ENCODE measurements at places on chromosomes 1 and 21.

DNA sequence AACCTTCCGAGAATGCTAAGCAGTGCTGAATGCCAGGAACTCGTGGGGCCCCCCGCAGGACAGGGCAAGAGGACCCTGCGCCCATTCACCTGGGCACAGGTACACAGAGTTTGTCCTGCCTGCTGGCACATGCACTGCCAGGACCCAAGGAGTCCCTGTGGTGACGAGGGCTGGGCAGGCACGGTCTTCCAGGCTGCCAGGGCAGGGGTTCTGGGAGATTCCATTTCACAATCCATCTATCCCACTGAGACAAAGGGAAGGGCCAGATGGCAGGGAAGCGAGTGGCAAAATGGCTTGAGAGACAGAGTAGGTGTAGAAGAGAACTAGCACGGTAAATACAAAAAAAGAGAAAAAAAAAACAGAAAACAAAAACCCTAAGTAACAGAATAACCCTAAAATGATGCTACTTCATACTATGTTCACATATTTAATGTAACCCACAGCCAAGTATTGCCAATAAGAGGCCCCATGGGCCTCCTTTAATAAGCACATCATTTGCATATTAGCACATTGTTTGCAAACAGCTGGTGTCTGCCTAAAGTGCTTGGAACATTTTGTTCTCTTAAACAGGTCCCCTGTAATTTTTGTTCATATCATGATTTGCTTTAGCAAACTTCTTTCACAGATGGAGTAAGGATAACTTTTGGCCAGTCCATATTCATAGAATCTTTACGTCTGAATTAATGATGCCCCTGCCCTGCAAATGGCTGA, 83.8 kb downstream of the STUM start:
- DNase-seq = no peak

GRCh38 chr1:10880063-10880462, 83.6 kb upstream of the CASZ1 start:
- DNase-seq = no peak

GRCh38 chr21:45580576-45581321, 38.5 kb upstream of the SLC19A1 start:
- no peak for DNase-seq

GRCh38 chr1:231411036-231411531, 11.0 kb downstream of the EGLN1 start:
- no peak for DNase-seq

DNA sequence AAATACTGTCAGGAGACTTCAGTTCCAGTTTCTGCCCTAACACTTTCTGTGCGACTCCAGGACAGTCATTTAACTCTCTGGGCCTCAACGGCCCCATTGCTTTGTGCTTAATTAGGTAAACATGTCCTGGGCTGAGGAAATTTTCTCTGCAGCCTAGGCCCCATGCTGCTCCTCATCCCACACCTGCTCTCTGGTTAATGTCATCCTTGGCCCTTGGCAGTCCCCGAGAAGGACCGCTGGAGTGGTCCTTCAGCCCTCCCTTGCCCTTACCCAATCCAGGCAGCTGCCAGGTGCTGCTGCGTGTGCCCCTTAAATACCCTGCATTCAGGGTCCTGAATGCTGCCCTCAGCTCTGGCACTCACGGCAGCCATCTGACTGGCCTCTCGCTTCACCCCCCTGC, 18.7 kb downstream of the UBL4B start:
- no peak for DNase-seq

Measured in NCI-H2081 (cell line).